Posterior vena cava (tissue), 2 donors: ENCODE measurements at places on chromosomes 6 and 20. TPM values are rescaled to one million over a fixed set of nuclear protein-coding genes. Genes with fewer than 3 reads are reported as not detected.
A peak's percentile ranks its signal among the peaks of the same experiment; 100 is the strongest.

PRPH2 gene
- 2.2 TPM for total RNA-seq

ISM1 gene
- 25.8 TPM for total RNA-seq

ARFGEF3 gene
- 1.3 TPM for total RNA-seq

PRELID3B gene
- total RNA-seq, result 34.1 TPM

YIPF3 gene
- 54.6 TPM for total RNA-seq

- DNase-seq, result no peak
Observed at GRCh38 chr20:24741493-24742072, 207.5 kb upstream of the CST7 start.

DNA sequence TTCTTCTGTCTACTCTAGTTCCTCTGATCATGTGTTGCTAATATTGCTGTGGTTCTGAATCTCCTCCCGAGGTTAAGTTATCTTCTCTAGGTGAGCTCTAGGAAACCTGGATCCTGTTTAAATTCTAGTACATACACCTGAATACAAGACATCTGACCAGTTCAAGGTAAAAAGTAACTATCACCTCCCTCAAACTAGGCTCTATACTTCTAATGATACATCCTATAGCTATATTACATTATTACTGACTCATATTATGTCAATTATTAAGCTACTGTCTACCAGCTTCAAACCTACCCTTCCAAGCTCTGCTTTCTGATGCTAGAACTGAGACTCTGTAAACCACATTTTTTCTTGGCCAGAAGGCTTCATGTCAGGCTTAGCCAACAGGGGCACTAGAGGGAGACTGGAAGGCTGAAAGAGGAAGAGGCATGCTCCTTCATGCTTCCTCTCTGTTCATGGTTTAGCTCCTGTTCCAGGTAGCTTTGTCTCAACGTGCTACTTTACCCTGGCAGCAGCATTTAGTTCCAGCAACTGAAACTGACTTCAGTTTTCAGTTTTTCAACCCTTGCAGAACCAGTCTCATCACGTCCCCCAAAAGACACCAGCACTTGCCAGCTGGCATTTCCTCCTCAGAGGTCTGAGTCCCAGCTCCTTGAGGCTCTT, 148.4 kb upstream of the TOP1 start:
- DNase-seq, result no peak

DNA sequence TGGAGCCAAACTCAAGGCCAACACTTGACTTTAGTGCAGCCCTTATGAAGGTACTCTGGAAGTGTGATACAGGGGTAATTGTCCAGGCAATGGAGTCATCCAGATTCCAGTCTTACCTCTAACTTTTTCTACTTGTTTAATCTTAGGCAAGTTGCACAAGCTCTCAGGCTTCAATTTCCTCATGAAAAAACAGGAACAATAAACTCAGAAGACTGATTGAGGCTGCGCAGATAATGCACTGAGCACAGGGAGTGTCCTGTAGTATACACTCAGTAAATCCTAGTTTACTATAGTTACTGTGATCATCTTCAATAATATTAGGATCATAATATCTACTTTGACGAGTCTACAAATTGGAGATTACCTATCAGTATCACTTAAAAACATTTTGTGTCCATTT, 127.5 kb upstream of the SMLR1 start:
- no peak for DNase-seq

GRCh38 chr6:14743474-14744211, 502.2 kb upstream of the JARID2 start:
- peak; percentile 82 for DNase-seq

DNA sequence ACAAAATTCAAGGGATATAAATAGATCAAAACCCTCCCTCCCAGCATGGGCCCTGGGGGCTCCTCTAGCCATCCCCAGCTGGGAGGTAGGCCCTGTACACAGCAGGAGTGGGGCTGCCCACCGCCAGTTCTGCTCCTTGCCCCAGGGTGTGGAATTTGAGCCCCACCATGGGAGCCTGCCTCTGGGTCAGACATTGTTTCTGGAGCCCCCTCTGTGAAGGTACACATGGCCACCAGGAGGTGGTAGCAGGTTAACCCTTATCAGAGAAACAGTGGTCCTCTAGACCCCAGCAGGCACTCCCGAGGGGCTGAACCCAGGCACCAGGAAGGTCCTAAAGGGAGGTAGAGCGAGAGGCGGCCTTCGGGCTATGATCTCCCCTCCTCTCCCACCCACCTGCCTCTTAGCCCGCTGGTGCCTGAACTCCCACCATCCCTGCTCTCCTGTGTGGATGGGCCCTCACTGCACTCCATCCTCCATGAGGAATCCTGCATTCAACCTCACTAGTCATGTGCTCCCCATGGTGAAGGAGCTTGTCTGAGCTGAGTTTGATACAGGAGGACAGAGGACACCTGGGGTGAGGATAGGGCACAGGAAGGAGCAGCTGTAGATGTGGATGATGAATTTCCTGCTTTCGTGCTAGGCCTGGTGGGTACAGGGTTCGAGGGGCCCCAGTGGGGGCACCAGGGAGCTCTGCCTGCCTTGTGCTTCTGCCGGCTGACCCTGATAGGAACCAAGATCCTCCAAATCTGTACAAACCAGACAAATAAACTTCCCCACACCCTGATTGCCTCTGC, 114.9 kb downstream of the GRM4 start:
- DNase-seq, result peak; percentile 73
